ENCODE measurements at places on chromosomes 3 and 15. TPM values are rescaled to one million over a fixed set of nuclear protein-coding genes. Genes with fewer than 3 reads are reported as not detected.

DNA sequence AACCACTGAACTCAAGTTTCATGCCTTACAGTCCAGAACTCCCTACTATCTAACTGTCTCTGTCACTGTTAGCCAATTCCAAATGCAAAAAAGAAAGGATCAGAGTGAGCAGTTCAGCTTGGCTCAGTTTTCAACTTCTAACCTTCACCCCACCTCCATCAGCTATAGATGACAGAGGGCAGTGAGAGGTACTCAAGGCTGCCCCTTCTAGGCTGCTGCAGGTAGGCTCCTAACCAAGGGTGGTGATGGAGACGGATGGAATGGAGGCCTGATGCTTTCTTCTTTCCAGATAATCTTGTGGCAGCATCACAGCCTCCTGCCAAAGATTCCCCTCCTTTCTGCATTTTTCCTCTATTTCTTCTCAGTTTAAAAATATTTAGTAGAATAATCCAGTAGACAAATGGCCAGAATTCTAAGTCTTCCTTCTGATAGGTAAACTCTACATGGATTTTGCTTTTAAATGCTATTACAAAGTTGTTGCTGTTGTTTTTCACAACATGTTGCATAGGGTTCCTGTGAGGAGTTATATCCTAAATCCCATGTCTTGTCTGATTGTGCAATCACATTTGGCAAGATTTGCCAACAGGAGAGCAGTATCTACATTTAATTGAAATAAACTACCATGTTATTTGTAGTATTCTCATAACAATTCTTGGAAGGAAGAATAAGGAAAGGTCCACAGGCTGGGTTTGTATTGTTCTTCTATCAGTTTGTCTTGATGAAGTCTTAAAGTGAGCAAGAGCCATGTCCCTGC, 301.6 kb upstream of the TRIM42 start:
- no peak for DNase-seq

- DNase-seq, result no peak
These were observed 77.2 kb upstream of the RNU6-1 start for GRCh38 chr15:67917037-67917436.

- no peak for DNase-seq
These were observed 738.4 kb upstream of the ALCAM start for GRCh38 chr3:104628185-104628789.

DNA sequence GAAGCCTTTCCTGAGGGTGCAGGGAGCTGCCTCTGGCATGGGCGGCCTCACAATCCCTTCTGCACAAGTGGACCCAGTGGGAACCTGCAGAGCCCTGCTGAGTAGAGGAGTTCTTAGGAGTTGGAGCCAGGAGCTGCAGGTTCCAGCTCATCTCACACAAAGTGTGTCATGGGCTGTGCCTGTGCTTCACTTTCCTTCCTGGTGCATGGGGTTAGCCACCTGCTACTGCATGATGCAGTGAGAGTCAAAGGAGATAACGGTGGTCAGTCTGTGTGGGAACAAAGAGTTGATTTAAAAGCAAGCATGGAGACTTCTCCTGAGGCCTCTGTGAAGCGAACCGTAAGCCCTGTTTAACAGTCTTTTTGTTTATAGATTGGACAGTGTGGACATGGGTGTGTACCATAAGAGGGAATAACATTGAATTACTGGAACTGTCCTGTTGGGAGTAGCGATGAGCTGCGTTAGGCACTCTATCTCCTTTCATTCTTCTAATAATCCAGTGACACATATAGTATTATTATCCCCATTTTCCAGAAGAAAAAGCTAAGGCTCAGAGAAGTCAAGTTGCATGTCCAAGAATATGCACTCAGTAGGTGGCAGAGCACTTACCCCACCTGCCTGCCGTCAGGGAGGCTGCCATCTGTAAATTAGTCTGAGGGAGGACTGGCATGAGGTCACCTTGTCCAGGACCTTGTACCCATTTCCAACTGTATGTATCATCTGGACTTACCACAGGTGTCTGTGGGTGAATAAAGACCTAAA, 68.7 kb upstream of the PRR23C start:
- no peak for DNase-seq

- no peak for DNase-seq
These were observed 272.2 kb upstream of the NR2E3 start for GRCh38 chr15:71538181-71538580.

DNA sequence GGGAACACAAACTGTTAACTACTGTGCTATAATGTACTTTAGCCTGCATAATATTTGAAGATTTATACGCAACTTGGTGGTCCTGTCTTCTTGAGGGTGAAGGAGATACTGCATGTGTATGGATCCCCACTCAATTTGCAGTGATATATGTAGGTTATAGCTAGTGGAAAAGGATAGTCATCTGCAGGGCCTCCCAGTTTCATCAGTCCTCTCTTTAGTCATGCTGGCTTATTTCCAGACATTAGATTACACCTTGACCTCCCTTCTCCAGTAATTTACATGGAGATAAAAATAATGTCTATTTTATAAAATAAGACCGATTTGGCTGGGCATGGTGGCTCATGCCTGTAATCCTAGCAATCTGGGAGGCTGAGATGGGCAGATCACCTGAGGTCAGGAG, 3.7 kb downstream of the NR1D2 start:
- DNase-seq, result no peak

- DNase-seq, result no peak
These were observed 192.7 kb upstream of the SLC2A2 start for GRCh38 chr3:171219258-171219657.

- no peak for DNase-seq
These were observed 569.8 kb downstream of the RBMS3 start for GRCh38 chr3:29850641-29851040.

DNA sequence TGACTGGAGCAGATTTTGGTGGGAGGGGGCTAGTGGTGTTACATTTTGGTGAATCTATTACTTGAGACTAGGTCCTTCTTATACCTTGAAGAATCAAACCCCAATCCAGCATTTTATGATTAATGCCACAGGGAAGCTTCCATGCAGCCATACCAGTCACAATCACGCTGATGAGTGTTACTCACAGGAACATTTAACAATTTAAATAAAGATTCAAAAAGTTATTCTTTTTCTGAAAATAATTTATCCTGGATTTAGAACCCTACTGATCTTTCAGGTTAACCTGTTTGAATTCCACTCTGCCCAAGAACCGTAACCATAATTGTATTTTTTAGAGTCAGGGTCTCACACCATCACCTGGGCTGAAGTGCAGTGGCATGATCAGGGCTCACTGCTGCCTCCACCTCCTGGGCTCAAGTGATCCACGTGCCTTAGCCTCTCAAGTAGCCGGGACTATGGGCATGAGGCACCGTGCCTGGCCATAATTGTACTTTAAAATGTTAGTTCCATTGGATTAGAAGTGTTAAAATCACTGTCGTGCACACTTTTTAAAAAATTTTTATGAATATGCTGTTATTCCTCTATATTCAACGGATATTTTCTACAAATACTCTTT, 929 bp upstream of the MTMR10 start:
- DNase-seq, result no peak

DNA sequence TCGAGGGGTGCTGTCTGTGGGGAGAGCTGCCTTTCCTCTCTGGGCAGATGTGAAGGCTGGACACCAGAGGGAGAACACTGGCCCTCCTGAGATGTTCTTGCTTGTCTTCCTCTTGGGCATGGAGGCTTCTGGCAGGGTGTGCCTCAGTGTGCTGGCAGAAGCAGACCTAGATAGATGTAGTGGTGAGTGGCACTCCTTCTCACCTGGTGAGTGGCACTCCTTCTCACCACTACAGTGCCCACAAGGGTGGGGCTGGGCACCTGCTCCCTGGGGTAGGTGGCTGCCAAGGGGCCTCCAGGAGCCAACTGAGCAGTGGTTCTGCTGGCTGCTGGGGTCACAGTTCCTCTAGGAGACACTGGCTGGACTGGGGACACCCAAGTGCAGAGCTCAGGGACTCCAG, 18.7 kb downstream of the ACVR2B start:
- DNase-seq, result no peak

DNA sequence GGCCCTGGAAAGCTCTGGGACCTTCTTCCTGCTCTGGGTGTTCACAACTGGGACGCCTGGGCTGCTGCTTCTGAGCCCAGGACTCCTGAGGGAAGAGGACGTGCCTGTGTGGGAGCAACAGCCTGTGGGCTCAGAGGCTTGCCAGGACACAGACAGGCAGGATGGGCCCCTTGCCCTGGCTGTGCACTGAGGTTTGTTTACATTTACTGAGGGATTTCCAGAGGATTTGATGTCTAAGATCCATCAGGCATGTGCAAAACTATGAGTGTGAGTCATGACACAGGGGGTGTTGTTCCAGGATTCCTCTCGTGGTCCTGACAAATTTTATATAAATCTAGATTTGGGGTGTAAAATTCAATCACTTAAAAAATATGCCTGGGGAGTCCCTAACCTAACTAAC, 10.6 kb downstream of the CCR9 start:
- DNase-seq, result no peak

DNA sequence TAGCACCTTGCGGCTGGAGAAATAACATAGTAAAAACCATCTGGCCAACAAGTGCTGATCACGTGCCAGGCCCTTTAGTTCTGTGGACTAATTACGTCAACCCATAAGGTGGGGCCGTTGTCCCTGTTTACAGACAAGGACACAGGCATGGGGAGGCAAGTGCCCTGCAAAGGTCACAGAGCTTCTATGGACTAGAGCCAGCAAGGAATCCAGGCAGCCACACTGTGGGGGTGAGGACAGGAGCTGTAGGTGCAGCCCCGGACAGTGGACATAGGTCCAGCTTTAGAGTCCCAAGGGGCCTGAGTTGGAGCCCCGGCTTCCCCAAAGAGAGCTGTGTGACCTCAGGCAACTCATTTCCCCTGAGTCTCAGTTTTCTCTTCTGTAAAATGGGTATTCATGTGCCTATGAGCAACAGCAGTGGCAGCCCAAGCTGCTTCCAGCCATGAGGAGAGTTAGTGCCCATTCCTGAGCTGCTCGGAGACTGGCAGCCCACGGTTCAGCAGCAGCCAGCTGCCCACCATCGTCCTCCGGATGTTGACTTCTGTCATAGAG, 13.9 kb downstream of the CHST13 start:
- DNase-seq, result no peak

DNA sequence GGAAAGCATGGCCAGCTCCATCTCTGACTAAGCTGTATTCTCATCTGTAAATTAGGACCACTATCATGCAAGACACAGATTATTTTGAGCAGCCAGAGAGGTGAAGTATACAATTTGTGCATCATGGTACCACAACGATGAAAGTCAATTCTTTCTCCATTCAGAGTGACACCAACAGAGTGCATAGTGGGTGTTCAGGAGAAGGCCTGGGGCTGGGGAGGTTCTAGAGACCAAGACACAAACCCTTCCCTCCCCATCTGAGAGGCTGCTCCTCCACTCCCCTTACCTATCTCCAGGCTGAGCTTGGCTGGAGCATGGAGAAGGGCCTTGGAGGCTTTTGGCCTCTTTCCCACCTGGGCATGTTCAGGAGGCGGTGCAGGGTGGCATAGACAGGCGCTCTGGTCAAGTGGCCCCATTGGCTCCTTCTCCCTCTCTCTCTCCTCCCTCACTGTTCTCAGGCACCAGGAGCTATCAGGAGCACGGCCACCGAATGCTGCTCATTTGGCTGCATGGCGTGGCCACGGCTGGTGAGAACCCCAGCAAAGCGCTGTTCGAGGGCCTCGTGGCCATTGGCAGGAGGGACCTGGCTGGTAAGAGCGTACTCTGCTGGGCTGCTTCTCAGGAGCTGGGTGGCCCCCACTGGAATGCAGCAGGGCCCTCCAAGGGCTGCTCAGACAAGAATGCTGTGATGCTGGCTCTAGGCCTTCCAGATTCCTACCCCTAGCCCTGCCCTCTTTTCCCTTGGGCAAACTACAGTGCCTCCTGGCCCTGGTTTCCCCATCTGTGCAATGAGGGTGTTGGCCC, 37.9 kb downstream of the ANKDD1A start:
- DNase-seq, result no peak

- DNase-seq, result no peak
These were observed 122.3 kb upstream of the GPR149 start for GRCh38 chr3:154552338-154552737.

DNA sequence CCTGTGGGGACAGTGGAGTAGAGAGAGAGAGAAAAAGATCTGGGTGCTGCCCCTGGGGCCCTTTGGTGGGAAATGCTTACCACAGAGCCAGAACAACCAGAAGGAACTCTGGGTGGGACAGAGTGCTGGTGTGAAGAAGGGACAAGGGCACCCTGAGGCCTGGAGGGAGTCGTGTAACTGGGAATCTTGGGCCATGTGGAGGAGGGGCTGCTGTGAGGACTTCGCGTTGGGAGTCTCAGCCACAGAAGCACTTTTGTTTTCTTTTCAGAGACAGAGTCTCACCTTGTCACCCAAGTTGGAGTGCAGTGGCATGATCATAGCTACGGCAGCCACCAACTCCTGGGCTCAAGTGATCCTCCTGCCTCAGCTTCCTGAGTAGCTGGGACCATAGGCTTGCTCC, 24.3 kb downstream of the XYLB start:
- no peak for DNase-seq

GRCh38 chr3:66033241-66034138, 5.2 kb downstream of the MAGI1 start:
- DNase-seq, result no peak

- no peak for DNase-seq
These were observed 478.3 kb upstream of the TPRG1 start for GRCh38 chr3:188693435-188693834.

- DNase-seq, result no peak
These were observed 3.6 kb upstream of the ZNF774 start for GRCh38 chr15:90348456-90348855.

DNA sequence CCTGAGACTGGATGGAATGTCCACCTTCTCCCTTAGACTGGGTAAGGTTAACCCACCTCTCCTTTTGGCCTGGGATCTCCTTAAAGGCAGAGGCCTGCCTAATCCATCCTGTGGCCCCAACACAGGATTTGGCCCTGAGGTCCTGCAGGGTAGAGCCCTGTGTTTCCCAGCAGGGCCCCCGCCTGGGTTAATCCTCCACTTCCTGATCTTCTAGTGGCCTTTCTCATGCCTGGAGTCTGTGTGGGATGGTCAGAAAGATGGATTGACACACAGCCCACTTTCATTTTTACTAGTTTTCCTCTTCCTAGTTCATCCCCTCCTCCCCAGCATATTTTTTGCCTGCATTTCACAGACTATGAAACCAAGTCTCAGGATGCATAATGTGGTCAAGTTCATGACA, 48.9 kb upstream of the SLC6A6 start:
- DNase-seq, result no peak

DNA sequence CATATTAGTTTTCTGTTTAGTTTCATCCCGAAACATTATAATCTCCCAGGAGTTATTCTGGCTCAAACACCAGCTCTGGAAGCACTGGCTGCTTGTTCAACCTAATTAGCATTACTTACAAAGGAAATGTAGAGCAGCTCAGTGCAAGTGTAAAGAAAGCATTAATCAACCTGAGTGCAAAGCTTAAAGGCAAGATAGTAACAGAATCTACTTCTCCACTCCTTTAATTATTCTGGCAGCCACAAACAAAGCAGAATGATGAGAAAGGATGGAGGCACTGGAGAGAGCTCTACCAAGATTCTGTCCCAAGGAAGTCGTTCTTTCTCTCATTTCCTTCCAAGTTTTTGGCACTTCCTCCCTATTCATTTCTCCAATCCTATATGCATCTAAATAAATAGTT, 1384.0 kb downstream of the ZPLD1 start:
- no peak for DNase-seq

The KBTBD12 gene
- not detected for total RNA-seq

The PPP1R14D gene
- total RNA-seq, result not detected

The KNG1 gene
- total RNA-seq, result not detected

The STARD5 gene
- 4.4 TPM for total RNA-seq

The SLC33A1 gene
- 22.8 TPM for total RNA-seq

The GOLGA8T gene
- total RNA-seq, result not detected

The STRIT1 gene
- total RNA-seq, result not detected

All from CD8-positive, alpha-beta memory T cell (primary cell).